Activated T-helper 1 cell treated with anti-CD3 and anti-CD28 coated beads, Interleukin-2, amount 50 U/mL, for 16 hours (primary cell): ENCODE measurements at places on chromosomes 12 and 14.

DNA sequence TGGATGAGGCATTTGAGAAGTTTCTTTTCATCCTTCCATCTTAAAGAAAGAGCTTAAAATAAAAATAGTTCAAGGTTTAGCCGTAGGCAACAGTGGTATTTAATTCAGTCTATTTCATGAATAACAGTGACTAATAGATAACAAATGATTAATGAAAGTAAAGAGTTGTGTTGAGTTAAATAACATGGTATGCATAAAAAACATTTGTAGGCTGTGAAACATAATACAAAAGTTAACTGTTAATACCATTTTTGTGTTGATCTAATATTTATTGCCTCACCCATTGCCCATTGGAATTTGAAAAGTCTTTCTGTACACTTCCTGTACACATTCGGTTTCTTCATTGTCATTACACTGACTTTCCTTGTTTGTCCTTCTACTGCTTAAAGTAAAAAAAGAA, 108.6 kb upstream of the PDE3A start:
- DNase-seq = no peak

DNA sequence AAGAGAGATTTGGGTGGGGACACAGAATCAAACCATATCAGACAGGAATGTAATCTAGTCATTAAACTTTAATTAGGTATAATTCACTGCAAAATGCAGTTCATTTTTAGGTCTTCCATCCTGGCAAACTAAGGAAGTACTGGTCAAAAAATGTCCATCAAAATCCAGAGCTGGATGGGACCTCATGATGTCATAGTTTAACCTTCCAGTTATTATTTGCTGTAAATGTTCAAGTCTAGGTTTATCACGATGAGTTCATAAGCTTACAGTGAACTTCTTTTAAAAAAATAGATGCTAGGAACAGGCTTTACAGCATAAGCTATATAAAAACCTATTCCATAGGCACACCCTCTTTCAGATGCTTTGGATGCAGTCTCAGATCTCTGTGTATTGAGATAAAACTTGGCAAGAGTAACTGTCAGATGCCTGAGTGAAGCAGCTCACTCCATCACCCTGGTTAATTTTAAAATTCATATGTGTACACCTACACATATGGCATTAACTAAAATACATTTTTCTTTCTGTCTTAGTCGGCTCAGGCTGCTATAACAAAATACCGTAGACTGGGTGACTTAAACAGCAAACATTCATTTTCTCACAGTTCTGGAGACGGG, 7.9 kb downstream of the SSPN start:
- no peak for DNase-seq

GRCh38 chr12:60704171-60704914, 1108.5 kb downstream of the SLC16A7 start:
- DNase-seq = no peak

DNA sequence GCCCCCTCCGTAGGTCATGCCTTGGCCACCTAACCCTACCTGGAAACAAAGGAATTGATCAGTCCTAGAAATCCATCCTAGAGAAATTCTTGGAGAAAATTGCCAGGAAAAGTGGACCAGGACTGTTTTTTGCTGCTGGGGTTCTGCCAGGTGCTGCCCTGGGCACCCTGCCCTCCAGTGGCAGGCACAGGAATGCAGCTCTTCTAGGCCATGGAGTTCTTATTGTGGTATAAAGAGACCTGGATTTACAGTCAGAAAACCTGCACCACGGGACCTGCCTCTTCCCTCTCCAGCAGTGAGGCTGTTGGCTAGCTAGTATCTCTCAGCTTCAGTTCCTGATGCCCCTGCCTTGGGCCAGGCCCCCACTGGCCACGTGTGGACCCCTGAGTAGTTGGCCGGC, 59.7 kb downstream of the SLC24A4 start:
- DNase-seq = no peak

DNA sequence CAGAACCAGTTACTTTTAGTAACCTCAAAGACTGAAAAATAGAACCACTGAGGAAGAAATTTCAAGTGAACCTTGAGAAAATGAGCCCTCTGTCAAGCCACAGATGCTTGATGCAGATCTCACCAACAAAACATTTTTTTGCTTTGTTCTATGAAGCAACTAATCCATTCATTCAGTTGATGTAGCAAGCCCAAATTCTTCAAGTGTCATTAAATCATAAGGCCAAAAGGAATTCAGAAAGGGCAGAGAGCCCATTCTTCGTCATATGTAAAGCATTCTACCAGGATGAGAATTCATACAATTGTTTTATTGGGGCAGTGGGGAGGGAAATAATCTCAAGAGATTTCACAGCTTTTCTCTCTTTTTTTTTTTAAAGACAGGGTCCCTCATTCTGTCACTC, 218.0 kb upstream of the RGS6 start:
- DNase-seq = no peak

GRCh38 chr12:25794571-25794970, 163.9 kb upstream of the RASSF8 start:
- no peak for DNase-seq

DNA sequence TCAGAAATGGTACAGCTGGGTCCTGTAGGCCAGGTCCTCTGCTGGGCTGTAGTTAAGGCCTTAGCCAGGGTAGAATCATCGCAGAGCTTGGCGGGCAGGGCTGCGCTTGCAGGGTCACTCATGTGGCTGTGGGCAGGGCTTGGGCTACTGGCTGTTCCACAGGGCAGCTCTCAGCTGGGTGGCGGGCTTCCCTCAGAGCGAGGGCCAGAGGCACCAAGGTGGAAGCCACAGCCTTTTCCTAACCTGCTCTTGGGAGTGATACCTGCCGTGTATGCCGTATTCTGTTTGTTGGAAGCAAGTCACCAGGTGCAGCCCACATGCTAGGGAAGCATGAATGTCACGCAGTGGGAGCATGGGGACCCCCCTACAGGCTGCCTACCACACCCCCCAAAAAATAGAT, 69.8 kb upstream of the RIN3 start:
- DNase-seq = no peak

DNA sequence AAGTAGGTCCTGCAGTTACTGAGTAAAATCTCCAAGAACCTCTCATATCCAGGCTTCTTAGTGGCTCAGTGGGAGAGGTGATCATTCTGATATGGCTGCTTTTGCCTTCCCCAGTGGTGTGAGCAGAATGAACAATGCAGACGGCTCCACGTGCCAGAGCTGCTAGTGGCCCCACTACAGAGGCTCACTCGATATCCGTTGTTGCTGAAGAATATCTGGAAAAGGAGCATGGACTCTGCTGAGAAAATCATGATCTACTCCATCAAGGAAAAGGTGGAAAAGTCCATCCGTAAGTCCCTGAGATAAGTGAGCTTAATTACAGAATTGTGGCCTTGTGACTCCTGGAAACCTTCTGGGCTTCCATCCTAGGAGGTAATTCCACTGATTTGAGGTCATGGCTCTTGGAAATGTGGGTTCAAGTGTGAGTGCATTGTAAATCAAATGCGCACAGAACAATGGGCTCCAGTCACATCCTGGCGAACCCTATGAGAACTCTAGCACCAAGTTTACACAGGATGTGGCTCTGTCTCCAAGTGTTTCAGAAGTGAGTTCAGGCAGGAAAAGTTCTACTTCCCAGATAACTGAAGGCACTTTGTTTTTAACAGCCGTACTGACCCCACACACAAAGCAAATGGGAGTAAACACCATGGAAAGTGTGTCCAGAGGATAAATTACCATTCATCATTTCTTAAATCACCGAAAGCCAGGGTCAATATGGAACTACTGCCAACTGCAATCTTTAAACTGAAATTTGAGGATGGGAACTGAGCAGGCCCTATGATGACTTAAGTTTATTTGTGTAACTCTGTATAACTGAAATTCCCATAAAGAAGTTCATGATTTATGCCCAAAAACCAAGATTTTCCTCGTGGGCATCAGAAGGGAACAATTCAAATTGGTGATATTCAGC, 51.4 kb downstream of the PLEKHG7 start:
- DNase-seq = no peak
